Liver (tissue), 10 donors: ENCODE measurements at places on chromosomes 12 and 14.

GRCh38 chr12:66694666-66695613 is 16.1 kb upstream of the GRIP1 start:
- no peak for DNase-seq

GRCh38 chr12:100399095-100399494 is 42.2 kb downstream of the SLC17A8 start:
- DNase-seq: no peak

DNA sequence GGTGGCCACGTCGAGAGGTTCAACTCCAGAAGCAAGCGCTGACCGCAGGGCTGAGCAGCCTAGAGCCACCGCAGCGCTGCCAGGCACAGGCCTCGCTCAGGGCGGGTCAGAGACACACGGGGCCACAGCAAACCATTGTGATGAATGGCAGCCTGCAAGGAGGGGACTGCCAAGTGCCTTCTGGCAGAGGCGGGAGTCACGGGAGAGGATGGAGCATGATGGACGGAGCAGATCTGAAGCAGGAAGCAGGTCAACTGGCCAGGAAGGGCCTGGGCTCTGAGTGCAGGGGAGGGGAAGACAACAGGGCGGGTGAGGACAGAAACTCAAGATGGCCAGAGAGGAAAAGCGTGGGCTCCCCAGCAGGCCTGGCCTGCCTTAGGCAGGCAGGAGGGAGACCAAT is 49.8 kb downstream of the CDC42BPB start:
- no peak for DNase-seq

DNA sequence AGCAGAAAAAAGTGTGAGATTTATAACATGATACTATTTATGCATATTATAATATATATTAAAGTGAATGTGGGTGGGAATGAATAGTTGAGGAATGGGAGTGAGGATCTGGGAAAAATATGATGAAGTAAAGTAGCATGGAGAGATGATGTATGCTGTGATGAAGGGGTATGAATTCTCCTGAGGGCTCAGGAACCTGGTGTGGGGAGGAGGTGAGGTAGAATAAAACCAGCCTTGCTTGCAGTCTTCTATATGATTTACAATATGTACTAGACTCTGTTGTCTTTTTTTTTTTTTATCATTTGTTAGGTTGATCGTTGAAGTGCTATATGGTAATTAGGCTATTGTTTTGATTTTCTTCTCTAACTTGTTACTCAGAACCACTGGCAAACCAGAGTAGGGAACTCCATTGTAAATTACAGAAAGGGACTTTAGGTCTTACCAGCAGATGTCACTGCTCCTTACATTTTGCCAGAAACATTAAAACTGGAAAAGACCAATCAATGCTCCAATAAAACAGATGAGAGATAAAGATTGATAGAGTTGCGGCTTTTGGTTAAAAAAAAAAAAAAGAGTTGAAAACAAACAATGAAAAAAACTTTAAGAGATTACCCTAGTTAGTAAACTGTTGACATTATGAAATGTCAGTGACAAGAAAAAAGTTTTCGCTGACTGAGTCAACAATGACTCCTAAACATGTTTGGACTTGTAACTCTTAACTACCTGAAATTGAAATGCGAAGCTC is 39.9 kb downstream of the ATL1 start:
- no peak for DNase-seq

GRCh38 chr12:113418213-113418879 is 3.8 kb upstream of the SDSL start:
- peak; percentile 79 for DNase-seq
